DND-41 (cell line): ENCODE measurements at places on chromosomes 2 and 18.

DNA sequence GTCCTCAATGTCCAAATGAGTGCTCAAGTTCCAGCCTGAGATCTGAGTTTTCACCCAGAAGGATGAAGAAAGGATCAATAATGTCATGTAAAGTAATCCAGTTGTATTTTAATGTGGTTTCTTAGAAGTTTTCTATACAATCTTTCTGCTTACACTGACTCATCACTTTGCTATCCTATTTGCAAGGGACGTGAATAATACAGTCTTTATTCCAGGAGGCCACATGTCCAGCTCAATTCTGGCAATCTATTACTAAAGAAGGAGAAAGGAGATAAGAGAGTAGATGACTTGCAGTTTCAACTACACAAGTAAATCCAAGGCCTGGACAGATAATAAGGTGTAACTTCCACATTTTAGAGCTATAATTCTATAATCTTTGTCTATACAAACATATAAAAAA, 601.1 kb upstream of the SETBP1 start:
- no peak for DNase-seq

DNA sequence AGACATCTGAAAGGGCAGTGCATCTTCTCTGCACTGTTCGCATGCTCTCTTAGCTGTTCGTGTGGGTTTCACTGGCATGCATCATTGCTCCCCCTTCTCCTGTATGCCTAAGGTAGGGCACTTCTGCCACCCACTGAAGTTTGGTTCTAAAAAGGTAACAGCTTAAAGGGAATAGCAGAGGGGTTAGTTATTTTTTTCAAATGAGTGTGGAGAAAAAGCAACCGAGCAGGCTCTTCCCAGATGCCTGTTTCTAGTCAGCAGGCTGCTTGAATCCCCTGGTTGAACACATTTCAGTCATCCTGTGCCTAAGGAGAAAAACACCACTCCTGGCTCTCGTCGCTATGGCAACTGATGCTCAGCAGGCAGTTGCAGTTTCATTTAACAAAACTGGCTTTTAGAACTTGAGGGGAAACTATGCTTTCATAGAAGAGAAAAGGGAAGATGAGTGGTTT, 69.8 kb upstream of the GALNT3 start:
- peak; percentile 6 for DNase-seq

DNA sequence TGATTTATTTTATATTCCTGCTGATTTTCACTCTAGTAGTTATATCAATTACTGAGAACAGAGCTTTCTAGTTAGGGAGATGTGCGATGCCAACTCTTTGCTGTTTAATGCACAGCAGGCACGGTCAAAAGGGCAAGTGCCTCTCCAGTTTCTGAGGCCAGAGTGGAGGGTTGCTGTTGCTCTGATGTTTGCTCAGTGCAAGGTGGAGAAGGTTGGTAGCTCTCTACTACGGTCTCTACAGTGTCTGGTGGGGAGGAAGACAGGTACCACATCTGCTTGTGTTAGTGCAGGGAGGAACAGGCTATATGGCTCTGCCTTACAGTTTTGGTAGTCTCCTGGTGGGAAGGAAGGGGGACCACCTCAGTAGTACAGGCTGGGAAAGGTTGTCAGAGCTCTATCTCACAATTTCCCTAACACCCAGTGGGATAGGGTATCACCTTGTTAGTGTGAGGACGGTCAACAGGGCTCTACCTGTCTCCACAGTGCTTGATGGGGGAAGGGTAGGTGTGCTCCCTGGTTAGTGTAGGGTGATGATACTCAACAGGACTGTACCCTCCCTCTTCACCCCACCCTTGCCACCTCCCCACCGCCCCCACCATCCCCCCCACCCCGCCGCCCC, 85.9 kb downstream of the FANCL start:
- DNase-seq, result no peak

DNA sequence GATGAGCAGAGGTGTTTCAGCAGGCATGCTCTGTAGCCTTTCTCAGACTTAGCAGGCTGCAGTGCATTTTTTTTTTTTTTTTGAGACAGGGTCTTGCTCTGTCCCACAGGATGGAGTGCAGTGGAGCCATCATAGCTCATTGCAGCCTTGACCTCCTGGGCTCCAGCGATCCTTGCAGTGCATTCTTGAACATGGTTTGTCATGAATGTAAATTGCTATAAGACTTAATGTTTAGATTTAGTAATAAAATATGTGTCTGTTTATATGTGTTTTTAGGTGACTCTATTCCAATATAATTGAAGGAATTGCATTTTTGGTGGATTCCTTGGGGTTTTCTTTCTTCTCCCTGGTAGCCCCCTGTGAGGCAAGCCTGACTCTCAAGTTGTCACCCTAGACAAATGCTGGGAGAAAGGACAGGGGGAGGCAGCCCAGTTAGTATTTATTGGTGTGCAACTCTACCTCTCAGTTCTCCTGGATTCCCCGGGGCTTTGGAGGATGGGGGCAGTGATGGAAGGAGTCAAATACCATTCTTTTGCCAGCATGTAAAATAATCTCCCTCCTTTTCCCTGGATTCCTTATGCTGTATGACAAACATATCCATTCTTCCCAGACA, 22.7 kb downstream of the LYPD6B start:
- DNase-seq, result no peak

GRCh38 chr2:235937526-235937925, 230.7 kb downstream of the GBX2 start:
- no peak for DNase-seq

DNA sequence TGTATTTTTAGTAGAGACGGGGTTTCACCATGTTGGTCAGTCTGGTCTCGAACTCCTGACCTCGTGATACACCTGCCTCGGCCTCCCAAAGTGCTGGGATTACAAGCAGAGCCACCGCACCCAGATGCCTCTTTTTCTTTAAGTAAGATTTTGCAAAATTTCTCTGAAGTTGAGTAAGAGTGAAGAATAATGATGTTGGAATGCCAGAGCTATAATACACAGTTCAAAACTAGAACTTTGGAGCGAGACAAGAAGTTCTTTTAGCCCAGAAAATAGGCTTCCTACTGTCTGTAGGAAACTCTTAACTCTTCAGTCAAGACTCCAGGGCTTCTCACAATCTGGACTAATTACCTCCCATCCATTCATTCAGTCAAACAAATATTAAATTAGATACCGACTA, 51.4 kb downstream of the MARCHF4 start:
- no peak for DNase-seq

DNA sequence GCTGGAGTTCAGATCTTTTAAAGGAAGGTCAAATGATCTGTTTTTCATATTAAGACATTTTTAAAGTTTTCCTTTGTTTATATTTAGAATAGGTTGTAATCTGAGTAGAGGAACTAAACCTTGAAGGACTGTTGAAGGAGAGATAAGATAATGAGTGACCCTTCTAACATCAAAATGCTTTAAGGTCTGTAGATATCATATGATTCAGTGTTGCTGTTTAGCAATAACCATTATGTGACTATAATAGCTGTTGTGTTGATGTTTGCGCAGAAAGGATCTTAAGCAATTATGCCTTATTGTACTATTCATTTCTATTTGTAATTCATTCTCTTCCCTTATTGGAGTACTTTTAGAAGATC, 60.0 kb downstream of the SLC16A14 start:
- DNase-seq, result no peak

GRCh38 chr2:136718273-136718672, 47.1 kb upstream of the THSD7B start:
- no peak for DNase-seq

DNA sequence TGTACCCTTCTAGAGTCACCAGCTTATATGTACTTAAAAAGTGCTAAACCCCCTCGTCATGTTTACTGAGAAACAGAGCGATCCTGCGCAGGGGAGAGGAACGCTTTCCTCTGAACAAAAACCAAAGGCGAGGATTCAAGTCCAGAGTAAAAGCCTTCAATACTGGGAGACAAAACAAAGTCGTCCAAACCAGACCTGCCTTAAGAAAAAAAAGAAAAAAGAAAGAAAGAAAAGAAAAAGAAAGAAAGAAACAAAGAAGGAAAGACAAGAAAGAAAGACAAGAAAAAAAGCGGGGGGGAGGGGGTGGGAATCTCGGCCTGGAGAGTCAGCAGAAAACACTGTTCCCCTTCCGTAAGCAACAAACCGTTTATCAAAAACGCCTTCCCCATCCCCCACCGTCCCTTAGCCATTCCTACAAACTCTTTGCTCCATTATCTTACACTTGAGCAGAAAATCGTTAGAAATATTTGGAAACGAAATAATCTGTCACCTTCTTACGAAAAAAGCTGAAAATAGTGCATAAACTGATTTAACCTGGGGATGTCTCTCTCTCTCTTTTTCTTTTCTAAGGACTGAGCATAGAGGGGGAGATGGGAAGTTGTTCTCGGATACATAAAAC, 3.3 kb downstream of the PTGR3 start:
- DNase-seq, result no peak

- no peak for DNase-seq
These were observed 202.8 kb downstream of the DNER start for GRCh38 chr2:229511524-229511923.

- DNase-seq, result no peak
These were observed 182.1 kb downstream of the AGAP1 start for GRCh38 chr2:235675678-235676535.

DNA sequence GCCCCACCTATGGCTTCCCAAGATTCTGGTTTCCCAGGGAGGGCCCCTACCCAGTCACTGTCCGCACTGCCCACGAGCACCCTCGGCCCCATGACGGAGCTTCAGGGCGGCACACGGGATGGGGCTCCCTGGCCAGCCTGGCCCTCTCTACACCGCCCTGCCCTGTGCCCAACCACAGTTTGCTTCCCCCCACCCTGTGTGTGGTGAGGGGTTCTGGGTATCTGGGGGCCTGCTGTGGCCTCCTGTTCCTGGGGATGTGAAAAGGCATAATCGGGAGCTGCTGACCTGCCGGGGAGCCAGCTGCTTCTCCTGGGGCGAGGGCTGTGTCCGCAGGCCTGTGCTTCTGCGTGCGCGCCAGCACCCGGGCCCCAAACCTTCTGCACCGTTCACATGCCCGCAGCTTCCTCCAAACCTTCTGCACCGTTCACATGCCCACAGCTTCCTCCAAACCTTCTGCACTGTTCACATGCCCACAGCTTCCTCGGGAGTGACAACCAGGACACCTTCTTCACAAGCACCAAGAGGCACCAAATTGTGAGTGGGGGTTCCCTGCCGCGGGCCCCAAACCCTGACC, 12.4 kb downstream of the ANO7 start:
- no peak for DNase-seq

DNA sequence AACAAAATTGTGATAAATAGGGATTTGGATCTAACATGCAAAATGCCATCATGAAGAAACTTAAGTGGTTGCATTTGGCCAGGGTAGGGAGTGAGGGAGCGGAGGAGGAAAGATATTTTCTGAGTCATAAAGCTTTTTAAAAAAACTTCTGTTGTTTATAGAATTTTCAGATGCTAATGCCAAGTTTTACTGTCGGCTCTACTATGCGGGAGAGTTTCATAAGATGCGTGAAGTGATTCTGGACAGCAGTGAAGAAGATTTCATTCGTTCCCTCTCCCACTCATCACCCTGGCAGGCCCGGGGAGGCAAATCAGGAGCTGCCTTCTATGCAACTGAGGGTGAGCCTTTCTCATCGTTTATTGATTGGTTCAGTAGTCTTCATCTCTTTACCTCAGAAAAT, 56.0 kb upstream of the PTH2R start:
- no peak for DNase-seq

DNA sequence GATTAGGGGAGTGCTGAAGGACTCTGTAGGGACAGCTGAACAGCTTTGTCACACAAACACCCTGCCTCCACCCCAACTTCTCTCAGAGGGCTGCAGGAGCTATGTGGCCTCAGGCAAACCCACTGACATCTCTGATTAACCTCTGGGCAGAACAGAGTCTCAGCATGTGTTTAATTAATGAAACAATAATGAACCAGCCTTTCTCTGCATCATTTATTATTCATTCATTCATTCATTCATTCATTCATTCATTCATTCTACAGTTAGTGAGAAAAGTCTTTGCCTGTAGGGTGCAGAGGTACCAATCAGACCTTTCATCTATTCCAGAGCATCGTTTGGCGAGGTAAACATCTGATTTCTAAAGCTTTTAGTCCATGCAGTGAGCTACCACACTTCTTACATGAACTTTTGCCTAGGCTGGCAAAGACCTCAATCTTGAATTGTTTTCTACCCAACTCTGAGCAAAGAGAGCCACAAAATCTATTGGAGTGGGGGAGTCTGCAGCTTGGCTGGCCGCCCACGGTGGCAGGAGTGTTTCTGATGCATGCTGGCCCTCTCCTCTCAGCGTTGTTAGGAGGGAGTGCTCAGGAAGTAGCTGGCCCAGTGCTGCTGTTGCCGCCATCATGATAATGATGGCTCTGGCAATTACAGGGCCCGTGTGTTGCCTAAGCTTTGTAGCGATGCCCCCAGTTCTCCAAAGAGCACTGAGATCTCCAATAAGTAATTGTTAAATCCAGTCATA, 198.9 kb downstream of the SMAD7 start:
- DNase-seq, result no peak

DNA sequence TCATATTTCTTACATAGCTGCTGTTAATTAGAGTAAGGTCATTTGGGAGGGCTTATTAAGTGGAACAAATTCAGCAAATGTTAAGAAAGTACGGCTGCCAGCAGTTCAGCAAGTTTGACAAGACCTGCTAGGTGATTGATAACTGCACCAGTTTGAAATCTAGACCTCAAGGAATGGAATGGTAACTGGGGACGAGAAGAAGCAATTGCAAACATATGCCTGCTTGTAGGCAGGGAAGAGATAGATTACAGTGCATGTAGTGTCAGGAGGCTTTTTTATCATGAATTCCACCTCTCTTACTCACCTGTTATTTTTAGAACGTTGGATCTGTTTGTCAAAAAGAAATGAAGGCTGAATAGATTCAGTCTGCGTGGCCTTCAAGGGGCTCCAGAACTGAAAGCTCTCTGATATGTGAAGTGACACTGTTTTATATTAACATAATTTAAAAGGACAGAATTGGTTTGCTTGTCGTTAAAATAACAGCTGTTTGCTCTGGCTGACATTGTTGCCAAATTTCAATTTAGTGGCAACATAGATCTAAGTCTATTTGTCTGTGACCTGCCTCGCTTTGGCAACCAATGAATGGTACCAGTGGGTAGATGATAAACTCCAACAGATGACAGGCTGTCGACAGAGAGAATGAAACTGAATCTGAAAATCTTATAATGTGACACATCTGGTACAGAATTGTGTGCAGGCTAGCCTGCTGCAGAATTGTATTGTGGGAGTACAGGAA, 199.3 kb downstream of the ZNF407 start:
- no peak for DNase-seq

DNA sequence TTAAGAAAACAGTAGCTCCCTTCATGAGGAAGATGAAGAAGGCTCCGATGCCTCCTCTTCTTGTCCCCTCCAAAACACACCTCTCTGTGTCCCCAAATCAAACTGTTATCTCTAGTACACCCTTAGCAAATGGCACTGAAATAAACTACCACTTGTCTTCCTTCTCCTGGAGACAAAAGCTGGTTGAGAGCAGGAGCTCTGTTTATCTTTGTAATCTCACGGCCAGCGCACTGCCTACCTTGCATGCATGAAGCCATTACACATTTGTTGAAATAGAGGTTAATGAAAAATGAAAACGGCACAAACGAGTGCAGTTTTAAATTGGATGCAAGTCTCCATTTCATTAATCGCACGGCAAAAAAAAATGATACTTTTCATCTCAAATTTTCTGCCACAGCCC, 113.7 kb downstream of the EPB41L3 start:
- DNase-seq, result no peak

DNA sequence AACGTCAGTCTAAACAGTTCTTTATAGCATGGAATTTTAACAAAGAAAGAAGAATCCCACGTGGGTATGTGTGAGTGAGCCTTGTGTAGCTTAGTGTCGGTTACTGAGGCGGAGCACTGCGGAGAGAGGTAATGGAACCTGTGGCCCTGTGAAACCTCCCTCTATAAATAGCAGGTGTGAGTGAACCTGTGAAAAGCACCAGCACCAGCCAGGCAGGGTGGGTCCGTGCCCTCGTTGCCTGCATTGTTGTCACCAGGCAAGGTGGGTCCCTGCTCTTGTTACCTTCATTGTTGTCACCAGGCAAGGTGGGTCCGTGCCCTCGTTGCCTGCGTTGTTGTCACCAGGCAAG, 4.7 kb downstream of the CTDP1 start:
- DNase-seq, result no peak
